Hindlimb muscle (tissue), 1 donor: ENCODE measurements at places on chromosomes 6 and 20.

DNA sequence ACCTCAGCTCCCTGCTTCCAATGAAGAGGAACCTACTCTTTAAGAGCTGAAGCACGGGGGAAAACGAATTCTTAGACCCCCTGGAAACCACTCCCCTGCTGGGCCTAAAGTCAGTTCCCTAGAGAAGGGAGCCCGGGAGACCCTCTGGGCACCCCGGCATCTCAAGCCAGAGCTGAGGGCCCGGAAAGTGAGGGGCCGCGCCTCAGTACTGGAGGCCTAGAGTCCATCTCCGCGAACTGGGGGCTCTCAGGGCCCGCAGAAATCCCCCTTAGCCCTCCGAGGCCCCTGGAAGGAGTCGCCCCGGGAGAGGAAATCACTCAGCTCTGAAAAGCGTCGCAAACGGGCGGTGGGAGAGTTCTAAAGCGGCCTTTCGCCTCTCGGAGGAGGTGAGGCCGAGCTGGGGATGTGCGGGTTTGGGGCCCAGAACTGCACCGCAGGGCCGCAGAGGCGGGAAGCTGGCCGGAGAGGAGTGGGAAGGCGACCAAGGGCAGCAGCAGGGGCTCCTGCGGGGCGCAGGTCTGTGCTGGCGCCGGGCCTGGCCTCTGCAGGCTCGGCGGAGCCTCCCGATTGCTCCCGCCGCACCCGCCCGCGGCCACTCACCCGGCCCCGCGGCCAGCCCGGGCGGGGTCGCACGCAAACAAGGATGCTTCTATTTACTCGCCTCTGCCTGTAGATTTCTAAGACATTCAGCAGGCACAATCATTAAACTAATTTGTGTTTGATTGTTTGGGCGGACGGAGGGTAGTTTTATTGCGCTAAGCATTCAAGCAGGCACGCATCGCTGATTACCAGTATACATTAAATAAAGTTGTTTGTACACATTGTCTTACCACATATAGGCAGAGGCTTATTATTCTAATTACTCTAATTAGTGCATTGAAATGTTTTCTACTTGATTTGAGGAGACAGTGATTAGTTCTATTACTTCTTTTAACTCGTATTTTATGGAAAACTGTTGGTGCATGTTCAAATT lies 9.2 kb downstream of the POU3F2 start:
- no peak for DNase-seq

GRCh38 chr6:125963817-125964216 lies 7.2 kb downstream of the HINT3 start:
- no peak for DNase-seq

DNA sequence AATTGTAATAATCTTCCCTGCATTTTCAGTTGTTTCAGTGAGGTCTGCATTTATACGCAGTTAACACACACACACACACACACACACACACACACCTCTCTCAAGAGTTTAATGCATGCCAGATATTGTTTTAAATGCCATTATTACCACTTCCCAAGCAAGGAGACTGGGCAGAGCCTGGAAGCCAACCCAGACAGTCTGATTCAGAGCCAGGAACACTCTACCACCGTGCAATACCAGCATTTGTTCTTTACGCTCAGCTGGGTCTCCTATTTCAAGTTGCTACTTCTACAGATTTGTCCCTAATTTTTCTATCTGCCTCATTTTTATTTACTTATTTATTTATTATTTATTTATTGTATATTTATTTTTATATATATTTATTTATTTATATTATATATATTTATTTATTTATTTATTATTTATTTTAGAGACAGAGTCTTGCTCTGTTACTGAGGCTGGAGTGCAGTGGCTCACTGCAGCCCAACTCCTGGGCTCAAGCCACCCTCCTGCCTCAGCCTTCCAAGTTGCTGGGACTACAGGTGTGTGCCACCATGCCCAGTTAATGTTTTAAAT lies 68.4 kb downstream of the PCSK2 start:
- no peak for DNase-seq

GRCh38 chr6:105398859-105399258 lies 4.0 kb downstream of the PREP start:
- DNase-seq = no peak

DNA sequence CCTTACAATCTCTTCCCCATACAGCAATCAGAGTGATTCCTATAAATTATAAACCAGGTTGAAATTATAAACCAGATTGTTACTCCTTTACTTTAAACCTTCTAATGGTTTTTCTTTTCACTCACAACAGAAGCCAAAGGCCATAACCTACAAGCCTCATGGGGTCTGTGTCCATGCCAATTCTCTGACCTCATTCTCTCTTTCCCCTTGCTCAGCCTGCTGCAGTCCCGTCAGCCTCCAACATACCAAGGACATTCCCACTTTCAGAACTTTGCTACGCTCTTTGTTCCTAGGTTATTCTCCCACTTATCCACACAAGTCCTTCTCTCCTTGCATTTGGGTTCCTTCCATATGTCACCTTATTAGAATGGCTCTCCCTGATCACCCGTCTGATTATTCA lies 277.9 kb upstream of the TCF21 start:
- no peak for DNase-seq

GRCh38 chr6:143845033-143845432 lies 1.9 kb downstream of the LTV1 start:
- DNase-seq = no peak

- no peak for DNase-seq
Observed at GRCh38 chr6:14017626-14018475, 93.1 kb downstream of the RNF182 start.

- DNase-seq = no peak
Observed at GRCh38 chr6:20205722-20206161, 6.5 kb downstream of the MBOAT1 start.

DNA sequence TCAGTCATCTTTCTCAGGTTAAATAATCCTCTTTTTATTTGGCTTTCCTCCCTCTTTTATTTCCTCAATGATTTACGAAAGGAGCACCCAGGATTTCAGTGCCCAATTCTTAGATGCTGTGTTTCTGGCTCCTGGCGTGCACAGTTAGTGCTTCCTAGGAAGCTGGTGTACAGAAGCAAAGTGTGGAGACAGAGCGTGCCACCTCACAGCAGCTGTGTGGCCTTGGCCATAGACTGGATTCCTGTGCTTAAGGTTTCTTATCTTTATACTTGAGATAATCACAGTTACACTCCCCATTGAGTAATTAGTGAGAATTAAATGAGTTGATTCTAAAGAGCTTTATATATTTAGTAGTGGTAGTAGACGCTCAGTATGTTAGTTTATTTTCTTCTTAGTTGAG lies 39.7 kb upstream of the GJA1 start:
- DNase-seq = no peak
